GM12864 (cell line): ENCODE measurements at places on chromosomes 3 and 15.

- no peak for DNase-seq
These were observed 81.5 kb downstream of the TJP1 start for GRCh38 chr15:29740692-29741311.

GRCh38 chr15:65806397-65806796 lies 14.3 kb upstream of the DENND4A start:
- no peak for DNase-seq

- no peak for DNase-seq
These were observed 32.9 kb upstream of the CTDSPL2 start for GRCh38 chr15:44394562-44394961.

DNA sequence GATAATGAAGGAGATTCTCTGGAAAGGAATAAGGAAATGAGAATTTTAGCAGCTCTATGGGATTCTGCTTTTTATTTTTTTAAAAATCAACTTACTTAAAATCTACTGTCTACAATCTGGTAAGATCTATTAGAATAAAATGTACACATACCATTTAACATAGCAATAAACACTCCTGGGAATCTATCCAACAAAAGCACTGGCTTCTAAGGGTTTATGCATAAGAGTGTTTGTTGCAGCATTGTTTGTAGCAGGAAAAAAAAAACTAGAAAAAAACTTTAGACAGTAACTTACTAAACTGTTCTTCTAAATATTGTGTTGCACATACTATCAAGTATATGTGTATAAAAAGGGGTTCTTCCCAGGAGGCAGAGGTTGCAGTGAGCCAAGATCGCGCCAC lies 15.7 kb upstream of the RBP1 start:
- no peak for DNase-seq

- no peak for DNase-seq
These were observed 3.9 kb downstream of the NUSAP1 start for GRCh38 chr15:41336549-41336948.

- DNase-seq, result peak; percentile 54
These were observed 601 bp downstream of the ACTL6A start for GRCh38 chr3:179563271-179563783.

GRCh38 chr3:188929137-188929536 lies 242.6 kb upstream of the TPRG1 start:
- DNase-seq, result no peak

- no peak for DNase-seq
These were observed 89.7 kb upstream of the COL8A1 start for GRCh38 chr3:99548674-99549073.

DNA sequence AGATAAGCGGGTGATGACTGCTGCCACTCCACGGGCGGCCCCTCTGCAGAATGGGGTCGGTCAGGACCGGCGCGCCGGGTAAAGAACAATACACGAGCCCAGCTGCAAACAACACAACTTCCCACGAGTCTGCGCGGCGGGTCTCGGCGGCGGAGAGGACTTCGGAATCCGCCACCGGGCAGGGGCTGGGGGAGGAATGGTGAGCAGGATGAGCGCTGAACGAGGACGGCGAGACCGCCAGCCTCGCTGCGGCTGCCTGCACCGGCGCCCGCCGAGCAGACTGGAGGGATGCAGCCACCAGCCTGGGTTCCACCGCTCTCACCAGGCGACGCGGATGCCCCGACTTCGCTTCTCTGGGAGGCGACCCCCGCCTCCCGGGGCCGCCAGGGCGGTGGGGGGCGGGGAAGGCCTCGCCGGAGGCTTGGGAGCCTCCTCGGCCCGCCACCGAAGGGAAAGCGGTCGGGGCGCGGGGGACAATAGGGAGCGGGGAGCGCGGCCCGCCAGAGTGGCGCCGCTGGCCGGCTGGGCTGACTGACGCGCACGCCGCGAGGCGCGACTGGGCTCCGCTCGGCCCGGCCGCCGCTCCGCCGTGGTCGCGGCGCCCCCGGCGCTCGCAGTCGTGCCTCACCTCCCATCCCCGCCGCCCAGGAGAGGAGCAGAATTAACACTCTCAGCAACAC lies 515 bp downstream of the ADAM10 start:
- no peak for DNase-seq

- no peak for DNase-seq
These were observed 481.4 kb upstream of the ALCAM start for GRCh38 chr3:104885214-104885814.

DNA sequence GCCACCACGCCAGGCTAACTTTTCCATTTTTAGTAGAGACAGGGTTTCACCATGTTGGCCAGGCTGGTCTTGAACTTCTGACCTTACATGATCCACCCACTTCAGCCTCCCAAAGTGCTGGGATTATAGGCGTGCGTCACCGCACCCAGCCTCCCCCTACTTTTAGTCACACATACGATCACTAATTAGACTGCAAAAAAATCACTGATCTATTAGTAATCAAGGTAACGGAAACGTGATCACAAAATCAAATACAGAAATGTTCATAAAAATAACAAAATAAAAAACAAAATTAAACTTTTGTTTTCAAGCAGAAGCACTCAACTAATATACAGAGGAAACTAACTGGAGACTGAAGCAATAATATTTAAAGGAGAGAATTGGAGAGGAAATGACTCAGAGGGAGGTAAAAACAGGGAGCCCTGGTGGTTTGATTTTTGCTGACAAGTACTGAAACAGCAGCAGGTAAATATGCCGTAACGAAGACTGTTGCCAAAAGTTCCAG lies 4.6 kb downstream of the WDR53 start:
- no peak for DNase-seq

GRCh38 chr3:66140743-66141372 lies 79.9 kb upstream of the SLC25A26 start:
- no peak for DNase-seq
